NCI-H1436 (cell line): ENCODE measurements at places on chromosomes 1 and 21.

GRCh38 chr1:235946571-235946981, 79.9 kb upstream of the LYST start:
- DNase-seq, result no peak

- peak; percentile 10 for DNase-seq
Observed at GRCh38 chr21:17732306-17732705, 86.8 kb downstream of the C21orf91 start.

DNA sequence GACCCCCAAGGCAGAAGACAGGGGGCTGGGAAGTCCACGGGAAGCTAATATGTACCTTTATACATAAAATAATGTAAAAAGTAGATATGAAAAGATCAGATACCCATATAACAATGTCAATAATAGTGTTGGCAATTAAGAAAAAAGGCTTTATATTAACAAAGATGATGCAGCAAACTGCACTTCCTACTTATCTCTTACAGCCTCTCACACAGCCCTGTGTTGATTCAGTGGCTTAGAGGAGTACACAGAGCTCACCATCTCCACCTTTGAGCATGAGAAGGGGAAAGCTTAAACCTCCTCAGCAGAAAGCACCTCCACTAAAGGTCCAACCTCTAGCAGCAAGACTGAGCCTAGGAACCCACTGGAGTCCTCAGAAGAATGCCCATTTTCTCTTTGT, 7.2 kb upstream of the VSIG8 start:
- no peak for DNase-seq

DNA sequence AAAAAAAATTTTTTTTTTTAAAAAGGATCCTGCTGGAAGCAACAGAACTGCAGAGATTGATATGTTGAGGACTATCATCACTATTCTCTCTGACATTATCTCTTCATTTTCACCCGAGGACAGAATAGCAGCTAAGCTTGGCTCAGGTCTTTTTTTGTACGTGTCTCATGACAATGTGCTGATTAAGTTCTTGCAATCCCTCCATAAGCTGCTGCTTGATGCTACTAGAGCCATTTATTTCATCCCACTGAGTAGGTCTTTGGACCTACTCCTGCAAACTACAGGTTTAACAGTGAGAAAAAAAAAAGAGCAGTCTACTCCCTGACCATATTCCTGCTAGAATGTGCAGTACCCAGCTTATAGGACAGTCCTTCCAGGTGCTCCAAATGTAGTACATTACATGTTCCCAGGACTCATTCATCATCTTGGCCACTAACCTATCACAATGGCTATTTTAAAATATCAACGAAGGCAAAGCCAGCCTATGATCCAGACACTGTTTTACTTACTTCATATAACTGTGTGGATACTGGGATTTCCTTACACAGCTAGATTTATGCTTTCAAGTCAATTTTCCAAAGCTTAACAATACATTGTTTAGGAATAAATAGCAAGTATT, 54.1 kb downstream of the ARHGAP29 start:
- DNase-seq, result no peak

DNA sequence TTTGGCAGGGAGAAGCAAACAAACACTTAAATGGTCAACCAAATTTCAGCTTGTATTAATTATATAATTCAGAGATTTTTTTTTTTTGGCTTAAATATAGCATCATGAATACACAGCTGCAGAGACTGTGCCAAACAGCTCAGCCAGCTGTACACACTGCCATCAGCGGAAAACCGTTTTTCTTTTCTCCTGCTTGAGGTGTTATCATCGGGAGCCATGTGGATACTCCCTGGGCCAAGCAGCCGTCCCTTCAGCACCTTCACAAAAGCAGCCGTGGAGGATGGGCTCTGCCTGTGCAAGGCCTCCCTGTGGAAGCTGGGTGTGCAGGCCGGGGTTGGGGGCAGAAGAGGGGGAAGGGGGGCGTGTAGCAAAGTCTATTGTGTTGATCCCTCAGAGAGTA, 85.0 kb downstream of the NUF2 start:
- no peak for DNase-seq

DNA sequence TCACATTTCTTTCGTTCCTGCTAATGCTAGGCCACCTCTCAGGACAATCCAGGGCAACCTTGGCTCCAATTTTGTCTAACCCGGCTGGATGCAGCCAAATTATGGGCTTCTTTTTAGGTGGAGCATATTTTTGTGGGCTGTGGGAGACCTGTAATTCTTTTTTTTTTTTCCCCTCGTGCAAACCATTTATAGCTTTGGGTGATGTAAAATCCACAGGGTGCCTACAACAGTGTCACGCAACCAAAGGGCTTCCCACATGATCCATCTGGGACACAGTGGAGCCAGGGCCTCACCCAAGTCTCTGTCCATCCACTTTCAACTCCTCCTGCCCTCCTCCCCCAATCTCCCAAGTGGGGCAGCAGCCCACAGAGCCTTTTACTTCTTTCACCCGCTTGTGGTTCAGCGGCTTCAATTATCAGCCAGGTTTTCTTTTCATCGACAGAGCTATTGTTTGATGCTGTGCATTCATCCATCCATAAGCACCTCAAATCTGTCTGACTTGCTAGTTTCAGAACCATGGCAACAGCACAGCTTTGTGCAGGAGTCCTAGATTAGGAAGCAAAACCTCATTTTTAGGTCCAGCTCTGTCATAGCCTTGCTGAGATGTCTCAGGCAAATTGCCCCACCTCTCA, 10.0 kb upstream of the OVAAL start:
- DNase-seq, result peak; percentile 37

DNA sequence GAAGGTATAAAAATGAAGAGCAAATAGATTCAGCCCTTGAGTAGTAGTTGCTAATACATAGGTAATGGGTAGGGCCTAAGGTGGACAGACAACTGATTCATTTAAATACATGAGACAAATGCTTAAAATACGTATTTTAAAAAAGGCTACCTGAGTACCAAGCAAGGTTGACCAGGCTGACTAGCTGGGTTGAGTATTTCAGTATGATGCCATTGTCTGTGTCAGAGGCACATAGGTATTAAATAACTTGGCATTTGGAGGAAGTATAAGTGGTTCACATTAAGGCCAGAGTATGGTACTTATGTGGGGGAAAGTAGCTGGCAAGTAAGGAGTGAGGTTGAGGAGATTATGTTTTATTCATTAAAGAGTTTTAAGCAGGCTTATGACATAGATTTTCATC, 19.4 kb downstream of the NEK7 start:
- DNase-seq, result no peak

DNA sequence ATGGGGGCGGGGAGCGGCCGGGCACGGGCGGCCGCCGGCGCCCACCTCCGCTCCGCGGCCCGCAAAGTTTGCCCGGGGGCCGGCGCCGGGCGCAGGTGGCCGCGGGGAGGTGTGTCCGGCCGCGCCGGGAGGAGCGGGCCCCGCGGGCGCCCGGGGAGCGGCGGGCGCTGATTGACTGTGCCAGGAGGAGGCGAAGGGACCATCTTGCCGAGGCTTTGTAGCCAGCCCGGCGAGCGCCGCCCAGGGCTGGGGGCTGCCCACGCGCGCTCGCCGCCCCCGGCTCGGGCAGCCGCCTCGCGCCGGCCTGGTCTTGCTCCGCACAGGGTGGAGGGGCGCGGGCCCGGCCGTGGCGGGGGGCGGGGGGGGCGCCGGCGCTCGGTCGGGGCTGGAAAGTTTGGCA, 432 bp downstream of the EPHB2 start:
- no peak for DNase-seq

- DNase-seq, result no peak
Observed at GRCh38 chr1:96964761-96965160, 243.2 kb downstream of the PTBP2 start.

GRCh38 chr1:167674156-167674555, 44.1 kb downstream of the RCSD1 start:
- DNase-seq, result no peak

DNA sequence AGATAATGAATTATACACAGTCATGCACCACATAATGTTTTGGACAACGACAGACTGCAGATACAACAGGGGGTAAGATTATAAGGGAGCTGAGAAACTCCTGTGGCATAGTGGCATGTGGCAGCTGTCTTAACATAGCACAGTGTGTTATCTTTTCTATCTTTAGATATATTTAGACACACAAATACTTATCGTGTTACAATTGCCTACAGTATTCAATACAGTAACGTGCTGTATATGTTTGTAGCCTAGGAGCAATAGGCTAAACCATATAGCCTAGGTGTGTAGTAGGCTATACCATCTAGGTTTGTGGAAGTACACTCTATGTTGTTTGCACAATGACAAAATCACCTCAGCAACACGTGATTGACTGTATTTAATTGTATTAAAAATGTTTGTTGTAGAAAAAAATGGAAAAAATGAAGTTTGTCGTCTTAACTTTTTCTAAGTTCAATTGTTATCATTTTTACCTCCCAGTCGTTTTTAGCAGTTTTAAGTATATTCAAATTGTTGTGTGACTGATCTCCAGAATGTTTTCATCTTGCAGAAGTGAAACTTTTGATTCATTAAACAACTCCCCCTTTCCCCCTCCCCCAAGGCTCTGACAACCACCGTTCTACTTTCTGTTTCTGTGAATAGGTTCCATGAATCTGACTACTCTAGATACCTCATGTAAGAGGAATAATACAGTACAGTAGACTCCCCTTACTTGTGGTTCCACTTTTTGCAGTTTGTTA, 351.0 kb upstream of the B3GALT2 start:
- DNase-seq, result no peak

DNA sequence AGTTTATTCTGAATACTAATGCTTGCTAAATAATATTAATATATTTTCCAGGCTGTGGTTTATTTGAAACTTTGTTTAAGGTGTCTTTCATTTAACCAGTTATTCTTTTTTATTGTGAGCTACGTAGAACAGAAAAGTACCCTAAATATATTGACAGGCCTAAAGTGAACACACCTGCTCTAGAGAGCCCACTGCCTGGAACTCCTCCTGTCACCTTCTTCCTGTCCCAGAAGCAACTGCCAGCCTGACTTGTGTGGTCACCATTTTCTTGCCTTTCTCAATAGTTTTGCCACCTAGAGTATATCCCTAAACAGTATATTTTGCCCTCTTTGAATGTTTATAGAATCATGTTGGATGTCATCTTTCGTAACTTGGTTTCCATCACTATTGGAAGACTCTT, 48.5 kb downstream of the SCCPDH start:
- no peak for DNase-seq

- DNase-seq, result no peak
Observed at GRCh38 chr1:117674521-117675400, 68.9 kb downstream of the TENT5C start.

GRCh38 chr1:201348211-201348566, 29.3 kb downstream of the TNNT2 start:
- peak; percentile 62 for DNase-seq

- DNase-seq, result no peak
Observed at GRCh38 chr1:222057162-222057561, 315.3 kb upstream of the DUSP10 start.

- no peak for DNase-seq
Observed at GRCh38 chr1:14682941-14683621, 84.6 kb downstream of the KAZN start.

DNA sequence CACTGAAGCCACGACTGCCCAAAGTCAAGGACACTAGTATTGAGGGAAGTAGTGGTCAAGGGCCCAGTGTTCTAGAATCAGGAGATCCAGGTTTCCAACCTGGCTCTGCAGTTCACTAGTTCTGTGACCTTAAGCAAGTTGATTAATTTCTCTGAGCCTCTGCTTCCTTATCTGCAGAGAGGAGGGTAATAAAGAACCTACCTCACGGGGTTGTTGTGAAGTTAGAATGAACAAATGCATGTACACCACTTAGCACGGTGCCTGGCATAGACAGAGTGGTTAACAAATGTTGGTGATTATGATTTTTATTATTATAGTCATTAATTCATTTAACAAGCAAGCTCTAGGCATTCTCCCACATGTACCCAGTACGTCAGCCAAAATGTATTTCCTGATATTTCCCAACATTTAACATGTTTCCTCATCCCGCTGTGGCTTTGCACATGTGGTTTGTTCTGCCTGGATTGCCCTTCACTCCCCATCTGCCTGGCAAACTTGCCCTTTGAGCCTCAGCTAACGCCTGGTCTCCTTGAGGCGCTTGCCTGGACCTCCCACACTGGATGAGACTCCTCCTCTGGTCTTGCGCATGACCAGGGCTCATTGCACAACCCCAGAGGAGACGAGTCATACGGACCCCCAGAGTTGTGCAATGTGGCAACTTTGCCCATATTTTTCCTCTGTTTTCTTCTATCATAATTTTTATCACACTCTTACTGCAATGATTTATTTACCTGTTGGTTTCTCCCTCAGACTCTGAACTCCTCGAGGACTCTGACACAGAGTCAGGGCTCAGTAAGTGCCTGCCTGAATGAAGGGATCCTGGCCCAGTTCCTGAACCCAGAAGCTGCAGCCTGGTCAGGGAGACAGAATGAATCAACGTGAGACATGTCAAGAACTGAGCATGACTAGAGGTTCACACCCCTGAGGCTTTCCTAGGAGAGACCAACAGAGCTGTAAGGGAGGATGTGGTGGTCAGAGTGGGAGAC, 20.7 kb upstream of the MFSD2A start:
- DNase-seq, result no peak

DNA sequence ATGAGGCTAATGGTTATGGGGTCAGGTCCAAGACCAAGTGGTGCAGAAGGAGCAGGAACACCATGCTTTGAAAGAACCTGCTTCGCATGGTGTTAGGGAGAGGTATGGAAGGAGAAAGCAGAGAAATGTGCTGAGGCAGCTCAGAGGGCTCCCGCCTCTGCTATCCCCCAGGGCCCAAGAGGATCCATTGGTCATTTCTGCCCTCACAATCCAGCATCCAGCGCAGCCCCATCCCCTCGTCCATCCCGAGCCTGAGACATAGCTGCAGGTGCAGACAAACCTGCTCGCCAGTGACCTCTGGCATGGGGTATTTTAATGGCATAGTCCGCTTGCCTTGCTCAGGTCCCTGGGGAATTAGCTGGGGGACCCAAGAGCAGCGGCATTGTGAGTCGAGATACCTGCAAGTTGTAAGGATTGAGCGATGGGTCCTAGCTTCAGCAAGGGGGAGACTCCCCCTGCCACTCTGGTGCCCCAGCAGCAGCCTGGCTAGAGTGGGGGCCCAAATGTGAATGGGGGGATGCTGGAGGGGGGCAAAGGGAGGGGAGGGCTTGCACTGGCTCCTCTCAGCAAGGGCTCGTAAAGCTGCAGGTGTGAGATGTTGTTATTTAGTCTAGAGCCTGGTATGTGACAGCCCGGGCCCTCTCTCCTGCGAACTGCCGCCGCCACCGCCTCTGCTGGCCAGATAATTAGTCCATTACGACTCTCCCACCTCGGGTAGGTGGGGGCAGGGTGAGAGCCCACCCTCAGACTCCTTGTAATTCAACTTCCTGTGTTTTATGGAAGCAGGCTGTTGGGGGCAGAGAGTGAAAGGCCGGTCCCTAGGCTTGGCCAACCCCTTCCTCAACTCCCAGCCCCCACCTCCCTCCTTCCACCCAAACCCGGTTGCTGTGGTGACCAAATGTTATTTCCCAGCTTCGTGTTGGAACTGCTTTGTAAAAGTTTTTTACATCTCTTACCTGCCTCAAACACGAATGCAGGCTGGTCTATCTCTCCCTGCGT, 118.8 kb downstream of the RNF220 start:
- no peak for DNase-seq

GRCh38 chr1:11749203-11749689, 12.7 kb upstream of the C1orf167 start:
- no peak for DNase-seq
